Right lobe of liver (tissue), 6 donors: ENCODE measurements at places on chromosomes 4 and X. TPM values are rescaled to one million over a fixed set of nuclear protein-coding genes. Genes with fewer than 3 reads are reported as not detected.

- H3K27ac ChIP-seq: no peak overlapping the region
- H3K36me3 ChIP-seq: no peaks in the 10 kb centered on the region
- no peak overlapping the region for H3K4me3 ChIP-seq
- DNase-seq: no peak
- H3K4me1 ChIP-seq: no peaks in the 10 kb centered on the region
These were observed 96.5 kb upstream of the KLF3 start for GRCh38 chr4:38567457-38567856.

DNA sequence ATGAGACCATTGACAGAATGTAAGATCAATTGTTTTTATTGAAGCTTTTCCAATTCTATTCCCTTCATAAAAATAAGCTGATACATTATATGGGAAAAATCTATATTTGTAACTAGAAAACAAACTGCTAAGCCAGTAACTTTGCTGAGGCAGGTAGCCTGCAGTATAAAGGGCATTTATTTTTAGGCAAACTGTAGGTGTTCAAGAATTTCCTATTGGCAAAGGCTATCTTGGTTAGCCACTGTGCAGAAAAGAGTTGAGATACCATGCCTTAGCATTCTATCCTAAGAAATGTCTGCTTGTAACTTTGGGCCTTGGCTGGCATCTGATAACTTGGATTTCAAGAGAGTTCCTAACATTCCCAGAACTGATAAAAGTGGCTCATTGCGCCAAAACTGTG, 18.5 kb upstream of the PRRG1 start:
- no peak overlapping the region for H3K27ac ChIP-seq
- H3K4me1 ChIP-seq: no peaks in the 10 kb centered on the region
- no peak for DNase-seq
- no peaks in the 10 kb centered on the region for H3K36me3 ChIP-seq
- H3K4me3 ChIP-seq: no peak overlapping the region

DNA sequence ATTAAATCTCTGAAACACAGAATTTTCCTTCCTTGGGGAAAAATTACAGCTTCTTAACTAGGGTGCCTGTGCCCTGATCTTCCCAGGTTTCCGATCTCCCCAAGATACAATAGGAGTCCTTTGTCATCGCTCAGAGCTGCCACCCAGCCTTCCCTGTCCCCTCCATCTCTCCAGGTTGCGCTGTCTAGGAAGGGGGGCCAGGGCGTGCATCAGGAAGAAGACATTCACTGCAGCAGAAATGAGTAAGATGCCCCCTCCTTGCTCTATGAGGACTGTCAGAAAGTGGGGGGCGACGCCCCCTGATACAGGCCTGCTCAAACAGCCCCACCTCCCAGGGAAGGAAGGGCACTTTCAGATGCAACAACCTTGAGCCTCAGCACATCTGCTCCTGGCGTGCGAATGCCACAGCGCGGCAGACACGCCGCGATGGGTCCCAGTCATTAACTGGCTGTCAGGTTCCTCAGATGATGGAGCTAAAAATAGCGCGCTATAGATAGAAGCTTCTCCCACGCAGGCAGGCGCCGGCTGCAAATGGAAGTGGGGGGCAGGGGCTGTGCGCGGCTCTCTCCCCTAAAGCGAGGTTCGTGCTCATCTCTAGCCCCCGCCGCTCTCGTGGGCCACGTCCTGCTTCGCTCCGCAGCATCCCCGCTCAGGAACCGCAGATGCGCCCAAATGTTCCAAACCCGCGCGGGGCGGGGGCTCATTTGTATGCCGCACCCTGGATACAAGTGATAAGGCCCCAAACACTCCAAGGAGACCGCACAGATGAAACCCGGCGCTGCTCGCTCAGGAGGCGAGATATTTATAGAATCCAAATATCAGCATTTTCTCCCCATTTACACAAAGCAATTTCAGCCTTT, 57.6 kb upstream of the LGI2 start:
- H3K27ac ChIP-seq: no peak overlapping the region
- no peak for DNase-seq
- H3K36me3 ChIP-seq: no peaks in the 10 kb centered on the region
- no peaks in the 10 kb centered on the region for H3K4me1 ChIP-seq
- no peaks in the 10 kb centered on the region for H3K27me3 ChIP-seq
- no peak overlapping the region for H3K4me3 ChIP-seq

DNA sequence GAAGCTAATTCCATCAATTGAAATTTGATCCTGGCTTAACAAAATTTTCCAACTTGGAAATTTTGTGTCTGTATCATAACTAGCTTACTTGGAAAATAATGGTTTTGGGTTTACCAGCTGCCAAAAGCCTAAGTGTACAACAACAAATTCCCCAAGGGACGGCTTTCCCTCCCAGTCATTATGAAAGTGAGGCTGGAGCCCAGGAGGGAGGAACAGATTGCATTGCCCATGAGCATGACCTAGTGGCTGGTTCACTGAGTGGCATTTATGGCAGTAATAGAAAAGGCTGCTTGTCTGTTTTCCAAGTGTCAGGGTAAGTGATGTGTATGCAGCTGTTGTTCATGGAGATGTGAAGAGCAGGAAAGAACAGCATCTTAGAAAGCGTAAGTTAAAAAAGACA, 70.8 kb upstream of the HHIP start:
- no peaks in the 10 kb centered on the region for H3K27me3 ChIP-seq
- no peak for DNase-seq
- no peak overlapping the region for H3K27ac ChIP-seq
- no peaks in the 10 kb centered on the region for H3K36me3 ChIP-seq
- H3K4me1 ChIP-seq: no peaks in the 10 kb centered on the region

DNA sequence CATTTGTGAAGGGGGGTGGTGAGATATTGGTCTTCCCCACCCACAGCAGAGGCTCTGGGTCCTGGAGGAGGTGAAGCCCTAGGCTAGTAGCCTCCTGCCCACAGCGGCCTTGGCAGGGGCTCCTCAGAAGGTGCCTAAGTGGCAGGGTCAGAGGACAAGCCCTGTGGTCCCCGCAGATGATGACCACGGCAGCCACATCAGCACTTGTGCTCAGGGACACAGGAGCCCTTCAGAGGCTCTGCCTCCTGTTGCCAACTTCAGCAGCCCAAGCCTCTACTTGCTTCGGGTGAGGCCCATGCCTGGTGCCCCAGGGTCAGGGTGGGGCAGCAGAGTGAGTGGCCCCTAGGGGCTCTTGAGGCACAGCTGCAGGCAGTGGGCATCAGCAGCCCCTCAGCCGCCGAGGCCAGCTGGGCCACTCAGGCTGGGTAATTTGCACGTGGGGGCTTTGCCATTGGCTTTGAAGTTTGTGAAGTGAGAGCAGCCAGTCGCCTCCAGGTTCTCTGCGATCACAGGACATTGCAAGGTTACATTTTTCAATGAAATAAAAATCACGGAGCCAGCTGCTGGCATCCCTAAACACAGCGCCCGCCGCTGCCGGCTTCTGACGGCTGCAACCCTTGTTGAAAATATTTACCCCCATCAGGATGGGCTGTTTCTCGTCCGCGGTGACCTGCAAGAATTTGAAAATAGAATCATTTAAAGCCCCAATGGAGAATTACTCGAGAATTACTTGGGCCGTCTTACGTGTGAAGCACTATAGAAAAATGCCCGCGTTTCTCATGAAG, 108.5 kb downstream of the HMX1 start:
- no peak overlapping the region for H3K27ac ChIP-seq
- no peaks in the 10 kb centered on the region for H3K36me3 ChIP-seq
- no peaks in the 10 kb centered on the region for H3K27me3 ChIP-seq

- no peak for DNase-seq
- no peaks in the 10 kb centered on the region for H3K4me1 ChIP-seq
- H3K4me3 ChIP-seq: no peak overlapping the region
- no peaks in the 10 kb centered on the region for H3K36me3 ChIP-seq
These were observed 39.6 kb downstream of the DKK2 start for GRCh38 chr4:106996490-106996889.

DNA sequence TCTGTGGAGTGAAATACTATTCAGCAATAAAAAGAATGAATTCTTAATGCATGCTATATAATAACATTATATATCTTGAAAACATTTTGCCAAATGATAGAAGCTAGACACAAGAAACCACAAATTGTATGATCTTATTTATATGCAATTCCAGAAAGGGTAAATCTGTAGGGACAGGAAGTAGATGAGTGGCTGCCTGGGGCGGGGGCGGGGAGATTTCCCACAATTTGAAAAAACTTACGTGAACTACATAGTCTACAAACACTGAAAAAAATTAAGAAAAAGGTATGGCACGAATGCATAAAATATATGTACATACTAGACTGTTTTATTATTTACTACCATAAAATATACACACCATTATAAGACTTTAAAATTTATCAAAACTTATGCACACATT, 81.6 kb downstream of the WWC2 start:
- H3K4me1 ChIP-seq: no peaks in the 10 kb centered on the region
- no peak overlapping the region for H3K4me3 ChIP-seq
- H3K27ac ChIP-seq: no peak overlapping the region
- no peaks in the 10 kb centered on the region for H3K36me3 ChIP-seq
- H3K27me3 ChIP-seq: no peaks in the 10 kb centered on the region
- no peak for DNase-seq

DNA sequence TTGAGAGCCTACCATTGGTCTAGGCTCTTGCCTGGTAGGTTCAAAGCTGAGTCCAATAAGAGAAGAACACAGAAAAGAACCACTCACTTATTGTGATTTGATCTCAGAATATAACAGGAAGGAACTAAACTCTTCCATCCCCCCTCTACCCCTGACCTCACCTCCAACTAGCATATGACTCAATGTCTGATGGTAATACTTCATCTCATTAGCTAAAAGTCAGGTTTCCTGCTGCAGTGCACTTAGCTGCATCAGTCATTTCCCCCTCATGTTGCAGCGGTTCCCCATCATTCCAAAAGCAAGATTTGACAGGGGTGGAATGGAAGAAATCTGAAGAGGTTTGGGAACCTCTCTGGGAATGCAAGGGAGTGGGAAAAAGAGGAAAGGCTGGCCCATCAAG, 289.5 kb downstream of the SMARCA1 start:
- no peak overlapping the region for H3K4me3 ChIP-seq
- no peak for DNase-seq
- no peak overlapping the region for H3K27ac ChIP-seq
- no peaks in the 10 kb centered on the region for H3K36me3 ChIP-seq
- peaks cover 3% of the 10 kb centered on the region for H3K4me1 ChIP-seq
- H3K27me3 ChIP-seq: no peaks in the 10 kb centered on the region

GRCh38 chr4:83323136-83323535, 11.5 kb downstream of the HPSE start:
- no peak overlapping the region for H3K4me3 ChIP-seq
- H3K27ac ChIP-seq: no peak overlapping the region
- no peaks in the 10 kb centered on the region for H3K36me3 ChIP-seq
- H3K4me1 ChIP-seq: no peaks in the 10 kb centered on the region
- no peak for DNase-seq

DNA sequence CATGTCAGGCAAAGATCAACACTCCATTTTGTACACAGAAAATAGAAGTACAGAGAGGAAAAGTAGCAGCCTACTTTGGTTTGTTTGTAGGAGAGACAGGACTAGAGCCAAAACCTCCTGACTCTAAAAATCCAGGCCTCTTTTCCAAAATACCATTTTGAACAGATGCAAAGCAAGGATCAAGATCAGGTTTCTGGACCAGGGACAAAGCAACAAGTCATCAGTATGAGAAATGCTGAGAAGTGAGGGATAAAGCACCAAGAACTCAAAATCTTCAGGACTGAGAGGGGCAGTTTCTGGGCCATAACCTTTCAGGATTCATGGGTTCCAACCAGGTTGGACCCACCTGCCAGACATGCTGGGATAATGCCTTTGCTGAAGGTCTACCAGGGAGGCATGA, 36.6 kb upstream of the MBTPS2 start:
- no peak overlapping the region for H3K27ac ChIP-seq
- no peaks in the 10 kb centered on the region for H3K4me1 ChIP-seq
- no peak overlapping the region for H3K4me3 ChIP-seq
- H3K36me3 ChIP-seq: no peaks in the 10 kb centered on the region
- no peak for DNase-seq
- no peaks in the 10 kb centered on the region for H3K27me3 ChIP-seq

DNA sequence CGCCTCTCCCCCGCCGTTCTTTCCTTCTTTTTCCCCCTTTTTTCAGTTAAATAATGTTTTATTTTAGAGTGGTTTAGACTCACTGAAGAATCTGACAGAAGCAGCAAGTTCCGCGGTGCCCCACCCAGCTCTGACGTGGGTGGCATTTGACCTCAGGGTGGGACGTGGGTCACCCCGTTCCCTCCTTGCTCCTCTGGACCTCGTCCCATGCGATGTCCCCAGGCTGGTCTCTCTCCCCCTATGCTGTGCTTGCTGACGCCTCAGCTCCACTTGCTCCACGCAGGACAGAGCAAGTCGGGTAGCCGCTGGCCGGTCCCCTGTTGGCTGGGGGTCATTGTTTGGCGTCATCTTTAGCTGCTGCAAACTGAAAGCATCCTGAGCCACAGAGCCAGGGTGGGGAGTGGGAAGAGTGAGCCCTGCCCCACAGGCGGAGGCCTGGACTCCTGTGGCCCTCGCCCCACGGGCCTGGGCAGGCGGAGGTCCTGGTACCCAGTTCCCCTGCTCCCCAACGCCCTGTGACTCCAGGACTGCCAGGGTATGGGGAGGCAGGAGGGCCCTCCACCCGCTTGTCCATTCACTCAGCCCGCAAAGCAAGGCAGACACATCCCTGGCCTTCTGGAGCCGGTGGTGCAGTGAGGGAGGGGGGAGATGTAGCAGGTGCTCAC, 30.8 kb downstream of the TRMT44 start:
- no peak overlapping the region for H3K4me3 ChIP-seq
- no peaks in the 10 kb centered on the region for H3K4me1 ChIP-seq
- DNase-seq: no peak
- H3K36me3 ChIP-seq: peaks cover 23% of the 10 kb centered on the region

GRCh38 chr4:1210971-1211370, 38.0 kb downstream of the CTBP1 start:
- peaks cover 13% of the 10 kb centered on the region for H3K4me1 ChIP-seq
- peak; percentile 14 for DNase-seq
- no peak overlapping the region for H3K27ac ChIP-seq
- no peak overlapping the region for H3K4me3 ChIP-seq
- H3K27me3 ChIP-seq: no peaks in the 10 kb centered on the region

DNA sequence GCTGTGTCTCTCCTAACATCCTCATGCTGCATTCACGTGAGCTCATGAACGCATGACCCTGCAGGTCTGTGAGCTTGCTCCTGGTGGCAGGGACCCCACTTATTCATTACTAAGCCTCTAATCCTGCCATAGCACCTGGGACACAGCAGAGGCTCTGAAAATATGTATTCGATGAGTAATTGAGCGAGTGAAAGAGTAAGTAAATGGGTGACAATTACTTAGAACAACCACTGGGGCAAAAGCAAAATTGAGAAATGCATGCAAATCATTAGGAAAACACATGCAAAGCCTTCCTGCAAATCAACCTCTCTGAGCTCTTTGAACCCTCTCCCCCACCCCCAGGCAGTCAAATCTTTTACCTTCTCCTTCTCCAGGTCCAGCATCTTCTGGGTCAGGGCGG, 23.6 kb upstream of the C4orf50 start:
- H3K36me3 ChIP-seq: no peaks in the 10 kb centered on the region
- H3K4me1 ChIP-seq: no peaks in the 10 kb centered on the region
- no peaks in the 10 kb centered on the region for H3K27me3 ChIP-seq
- no peak overlapping the region for H3K4me3 ChIP-seq

The AKAP4 gene
- not detected for total RNA-seq

The HERC5 gene
- 5.8 TPM for total RNA-seq

The SLC39A8 gene
- total RNA-seq: 24.7 TPM

The FAT1 gene
- total RNA-seq: 172 TPM

The TRIM2 gene
- 9.6 TPM for total RNA-seq

The DYNLT3 gene
- 17.6 TPM for total RNA-seq
